Stimulated activated CD4-positive, alpha-beta T cell treated with anti-CD3 and anti-CD28 coated beads, Interleukin-1b, Interleukin-23, amount 100 ng/mL, for 1 hour (primary cell): ENCODE measurements at places on chromosomes 16 and 17.

DNA sequence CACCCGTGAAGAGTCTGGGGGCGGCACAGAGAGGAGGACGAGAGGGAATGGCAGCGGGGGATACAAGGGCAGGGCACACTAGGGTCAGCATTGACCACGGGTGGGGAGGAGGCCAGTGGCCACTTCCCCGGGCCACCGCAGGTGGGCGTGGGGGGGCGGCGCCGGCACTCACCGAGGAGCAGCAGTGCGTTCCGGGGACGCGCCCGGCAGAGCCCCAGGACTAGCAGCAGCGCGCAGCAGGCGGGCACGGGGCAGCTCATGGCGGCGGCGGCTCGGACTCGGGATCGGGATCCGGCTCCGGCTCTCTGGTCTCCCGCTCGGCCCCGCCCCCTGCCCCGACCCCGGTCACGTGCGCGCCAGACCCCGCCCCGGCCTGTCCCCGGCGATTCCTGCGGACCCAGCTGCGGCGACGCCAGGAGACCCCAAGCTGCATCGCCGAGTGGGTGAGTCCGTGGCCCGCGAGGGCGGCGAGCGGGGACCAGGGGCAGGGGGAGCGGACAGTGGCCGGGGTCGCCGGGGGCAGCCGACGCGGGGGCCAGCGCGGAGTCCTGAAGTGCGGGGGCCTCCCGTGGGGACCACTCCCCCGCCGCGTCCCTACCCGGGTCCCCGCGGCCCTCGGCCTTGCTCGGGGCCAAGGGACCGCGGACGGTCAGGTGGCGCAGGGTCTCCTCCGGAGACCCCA lies at the start of the genes SGSH and SLC26A11:
SGSH (minus strand) TSS at position 280 of the 682 bp plus-strand sequence; CDS start at position 260, 20 bp downstream.
SLC26A11 (plus strand) TSS at position 374 of the 682 bp plus-strand sequence. CDS start 1,134 bp downstream, outside the sequence.
- peak; percentile 43 for DNase-seq

DNA sequence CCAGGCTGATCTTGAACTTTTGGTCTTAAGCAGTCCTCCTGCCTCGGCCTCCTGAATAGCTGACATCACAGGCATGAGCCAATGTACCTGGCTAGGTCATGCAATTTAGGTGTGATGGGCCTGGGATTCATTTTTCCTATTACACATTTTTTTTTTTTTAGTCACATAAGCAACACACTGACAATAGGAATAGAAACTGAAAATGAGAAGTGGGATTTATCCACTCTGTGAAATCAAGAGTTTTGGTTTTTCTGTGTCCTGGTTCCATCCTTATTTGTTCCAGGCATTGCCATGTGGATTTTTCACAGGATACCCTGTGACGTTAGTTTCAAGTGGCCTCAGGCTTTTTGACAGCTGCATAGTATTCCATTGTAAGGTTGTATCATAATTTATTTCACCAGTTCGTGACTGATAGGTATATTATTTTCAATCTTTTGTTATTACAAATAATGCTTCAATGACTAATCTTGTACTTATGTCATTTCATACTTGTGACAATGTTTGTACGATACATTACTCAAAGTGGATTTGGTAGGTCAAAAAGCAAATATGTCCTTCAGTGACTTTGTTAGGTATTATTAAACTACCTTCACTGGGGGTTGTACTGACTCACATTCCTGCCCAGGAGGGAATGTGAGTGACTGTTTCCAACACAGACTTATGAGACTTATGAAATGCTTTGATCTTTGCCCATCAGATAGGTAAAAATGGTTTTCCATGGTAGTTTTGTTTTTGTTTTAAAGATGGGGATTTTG lies 10.6 kb downstream of the ADCY7 start:
- no peak for DNase-seq

DNA sequence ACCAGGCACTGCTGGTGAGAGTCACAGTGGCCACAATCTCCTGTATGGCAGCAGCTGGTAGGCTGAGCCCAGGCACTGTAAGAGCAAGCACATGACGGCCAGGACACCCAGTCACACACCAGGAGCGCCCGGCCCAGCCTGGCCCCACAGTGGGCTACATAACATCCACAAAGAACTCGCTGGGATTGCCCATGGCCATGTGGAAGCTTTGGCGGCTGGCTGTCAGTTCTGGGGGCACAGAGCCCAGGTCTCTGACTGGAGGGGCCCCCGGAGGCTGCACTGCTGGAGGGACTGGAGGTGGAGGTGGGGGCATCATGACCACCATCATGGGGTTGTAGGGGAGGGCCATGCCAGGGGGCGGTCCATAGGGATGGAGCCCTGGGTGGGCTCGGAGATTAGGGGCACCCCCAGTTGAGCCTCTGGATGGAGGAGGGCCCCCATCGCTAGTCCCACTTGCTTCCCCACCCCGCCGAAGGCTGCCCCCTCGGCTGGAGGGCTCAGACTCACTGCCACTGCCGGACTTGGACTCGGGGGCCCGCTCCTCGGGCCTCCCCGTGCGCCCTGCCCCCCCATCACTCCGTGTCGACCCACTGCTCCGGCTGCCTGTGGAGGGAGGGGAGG lies 6.1 kb downstream of the ACADVL start:
- no peak for DNase-seq

GRCh38 chr16:58651965-58652348 lies 22.3 kb upstream of the CNOT1 start:
- no peak for DNase-seq

DNA sequence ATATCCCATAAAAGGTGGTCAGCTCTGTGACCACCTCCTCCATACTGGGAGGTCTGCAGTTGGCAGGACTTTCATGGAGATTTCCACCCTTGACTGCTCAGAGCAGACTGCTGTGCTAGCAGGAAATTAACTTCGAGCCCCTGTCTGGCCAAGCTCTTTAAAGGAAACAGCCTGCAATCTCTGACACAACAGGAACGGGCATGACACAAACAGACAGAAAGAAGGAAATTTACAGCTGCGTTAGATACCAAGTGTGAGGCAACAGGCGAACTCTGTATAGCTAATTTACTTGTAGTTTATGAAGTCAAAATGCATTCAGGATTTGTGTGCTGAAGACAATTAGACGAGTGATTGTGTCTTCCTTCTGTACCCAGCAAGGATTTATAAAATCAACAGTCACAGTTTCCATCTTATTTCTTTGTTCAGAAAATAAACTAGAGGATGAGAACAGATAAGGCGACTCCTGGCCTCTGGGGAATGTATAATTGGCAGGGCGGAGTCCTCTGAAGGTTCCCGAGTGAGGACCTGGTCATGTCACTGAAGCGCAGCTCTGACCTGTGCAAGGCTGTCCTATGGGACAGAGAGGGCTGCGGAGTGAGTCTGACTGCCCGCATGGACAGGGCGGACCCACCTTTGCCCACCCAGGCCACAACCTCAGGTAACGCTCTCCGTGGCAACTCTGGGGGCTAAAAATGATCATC lies 16.1 kb downstream of the WIPI1 start:
- no peak for DNase-seq

- no peak for DNase-seq
Measured at GRCh38 chr16:3584412-3584811, 7.2 kb upstream of the NLRC3 start.

DNA sequence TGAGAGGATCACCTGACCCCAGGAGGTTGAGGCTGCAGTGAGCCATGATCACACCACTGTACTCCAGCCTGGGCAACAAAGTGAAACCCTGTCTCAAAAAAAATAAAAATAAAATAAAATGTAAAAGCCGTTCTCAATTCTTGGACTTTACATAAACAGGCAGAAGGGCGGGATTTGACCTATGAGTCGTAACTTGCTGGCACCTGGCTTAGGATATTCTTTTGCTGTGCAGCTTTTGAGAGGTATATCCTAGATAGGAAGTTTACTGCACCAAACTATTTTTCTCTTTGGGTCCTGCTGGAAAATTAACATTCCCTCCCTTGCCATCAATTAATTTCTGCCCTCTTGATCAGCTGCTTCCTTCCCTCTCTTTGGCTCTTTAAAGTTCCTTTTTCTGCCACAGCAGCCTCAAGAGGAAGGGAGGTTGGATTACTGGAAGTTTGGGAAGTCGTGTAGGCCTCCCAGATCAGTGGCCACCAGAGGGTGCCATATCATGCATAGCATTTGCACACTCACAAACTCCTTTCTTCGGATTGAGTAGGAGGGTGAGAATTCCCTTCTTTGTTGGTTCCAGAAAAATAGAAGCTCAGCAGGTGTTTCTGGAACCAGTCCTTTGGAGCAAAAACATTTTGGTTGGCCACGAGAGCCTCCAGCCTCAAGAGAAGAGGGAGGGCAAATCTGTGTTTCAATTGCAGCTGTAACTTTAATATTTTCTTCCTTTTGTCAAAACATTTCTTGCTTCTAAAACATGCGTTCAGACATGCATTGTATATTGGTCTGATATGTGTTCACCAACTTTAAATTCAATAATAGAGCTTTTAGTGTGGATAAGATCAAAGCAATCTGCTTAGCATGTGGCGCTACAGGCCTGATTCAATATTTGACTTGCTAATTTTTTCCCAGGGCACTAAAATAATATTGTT lies 147.3 kb downstream of the CCDC182 start:
- DNase-seq, result no peak

DNA sequence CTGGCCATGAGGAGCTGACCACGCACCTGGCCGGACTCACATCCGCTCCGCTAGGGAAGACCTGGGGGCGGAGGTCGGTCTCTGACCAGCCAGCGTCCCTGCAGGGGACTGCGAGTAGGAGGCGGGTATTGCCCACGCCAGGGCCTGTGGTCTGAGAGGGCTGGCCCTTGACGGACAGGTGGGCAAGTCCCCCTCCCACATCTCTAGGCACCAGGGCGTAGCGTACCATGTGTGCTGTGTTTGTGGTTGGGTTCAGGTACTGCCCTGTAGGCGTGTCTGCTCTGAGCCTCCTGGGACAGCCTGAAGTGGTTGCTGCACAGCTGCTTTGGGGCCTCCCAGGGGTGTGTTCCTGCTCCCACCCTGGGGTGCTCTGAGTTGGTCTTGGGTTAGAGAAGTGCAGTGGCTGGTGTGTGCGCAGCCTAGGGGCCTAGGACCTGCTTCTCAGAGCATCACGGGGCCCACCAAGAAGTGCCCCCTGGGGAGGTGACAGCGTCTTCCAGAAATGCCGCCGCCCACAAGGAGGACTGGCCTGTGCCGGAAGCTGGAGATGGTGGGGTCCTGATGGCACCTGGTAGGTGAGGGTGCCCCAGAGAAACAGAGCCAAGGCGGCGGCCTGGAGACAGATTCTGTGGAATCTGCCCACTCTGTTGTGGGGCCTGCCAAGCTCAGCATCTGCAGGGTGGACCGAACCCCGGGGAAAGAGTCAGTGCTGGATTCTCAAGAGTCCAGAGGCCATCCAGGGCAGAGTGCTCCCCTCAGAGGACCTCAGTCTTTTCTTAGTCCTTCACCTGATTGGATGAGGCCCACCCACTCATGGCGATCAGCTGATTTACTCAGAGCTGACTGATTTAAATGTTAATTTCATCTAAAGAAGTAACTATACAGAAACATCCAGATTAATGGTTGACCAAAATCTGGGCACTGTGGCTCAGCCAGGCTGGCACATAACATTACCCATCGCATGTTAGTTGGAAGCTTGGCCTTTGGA lies 48.3 kb downstream of the WDR45B start:
- DNase-seq, result no peak

GRCh38 chr16:53445534-53445933 lies 11.3 kb downstream of the RBL2 start:
- DNase-seq, result no peak

DNA sequence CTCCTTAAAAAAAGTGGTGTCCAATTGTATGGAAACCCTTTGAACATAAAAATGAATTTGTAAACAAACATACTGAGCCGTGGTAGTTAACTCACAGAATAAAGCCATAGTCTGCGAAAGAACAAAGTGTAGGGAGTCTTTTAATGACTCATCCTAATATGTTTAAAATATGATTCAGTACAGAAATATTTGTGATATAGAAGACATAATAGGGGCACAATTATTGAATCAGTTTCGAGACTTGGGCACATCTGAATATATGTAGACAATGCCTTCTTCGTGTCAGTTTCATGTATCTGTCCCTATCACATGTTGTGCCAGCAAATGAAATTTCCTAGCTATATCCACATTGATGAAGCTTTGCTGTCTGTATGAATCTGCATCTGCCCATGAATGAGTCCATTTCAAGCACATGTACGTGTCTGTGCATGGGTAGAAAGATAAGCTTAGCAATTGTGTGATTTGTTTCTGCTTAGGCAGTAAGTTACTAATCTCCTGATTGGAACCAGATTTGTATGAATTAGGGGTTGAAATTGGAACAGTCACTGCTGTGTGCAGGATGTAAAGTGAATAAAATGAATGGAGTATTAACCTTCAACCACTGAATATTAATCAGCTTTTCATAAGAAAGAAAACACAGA lies 112.5 kb upstream of the SOX9 start:
- DNase-seq, result no peak

- DNase-seq, result no peak
Measured at GRCh38 chr16:23371368-23371767, 69.3 kb downstream of the SCNN1B start.

GRCh38 chr17:33366960-33367359 lies 73.9 kb upstream of the ASIC2 start:
- no peak for DNase-seq
